ENCODE measurements at places on chromosomes 7 and 10.

DNA sequence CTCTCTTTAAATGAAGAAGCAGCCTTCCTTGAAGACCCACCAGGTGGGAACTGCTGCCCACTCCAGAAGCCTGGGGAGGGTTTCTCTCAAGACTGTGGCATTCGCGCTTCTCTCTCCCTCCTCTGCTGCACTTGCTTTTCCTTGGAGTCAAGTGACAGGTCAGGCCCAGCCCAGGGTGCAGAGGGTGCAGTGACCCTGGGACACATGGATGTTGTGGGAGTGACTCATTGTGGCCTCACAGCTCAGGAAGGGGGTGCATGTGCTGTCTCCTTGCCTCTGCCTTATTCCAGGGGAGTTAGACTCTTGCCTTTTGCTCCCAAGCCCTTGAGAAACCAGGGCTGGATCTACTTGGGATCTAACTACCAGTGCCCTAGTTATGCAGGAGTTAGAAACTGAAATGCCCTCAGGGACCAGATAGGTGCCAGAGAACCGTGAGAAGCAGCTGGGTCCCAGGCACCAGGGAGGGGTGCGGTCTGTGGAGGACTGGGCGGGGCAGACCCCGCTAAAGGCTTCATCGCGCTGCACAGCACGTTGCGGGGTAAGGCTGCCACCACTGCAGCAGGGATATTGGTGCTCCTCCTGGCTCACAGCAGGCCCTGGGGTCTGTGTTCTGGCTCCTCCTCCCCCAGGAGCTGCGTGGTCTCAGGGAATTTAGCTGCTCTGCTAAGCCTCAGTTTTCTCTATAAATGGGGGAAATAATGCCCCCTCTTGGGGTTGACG is 11.4 kb downstream of the FAM241B start:
- no peak for DNase-seq

GRCh38 chr7:153509768-153510167 is 542.4 kb upstream of the DPP6 start:
- no peak for DNase-seq

DNA sequence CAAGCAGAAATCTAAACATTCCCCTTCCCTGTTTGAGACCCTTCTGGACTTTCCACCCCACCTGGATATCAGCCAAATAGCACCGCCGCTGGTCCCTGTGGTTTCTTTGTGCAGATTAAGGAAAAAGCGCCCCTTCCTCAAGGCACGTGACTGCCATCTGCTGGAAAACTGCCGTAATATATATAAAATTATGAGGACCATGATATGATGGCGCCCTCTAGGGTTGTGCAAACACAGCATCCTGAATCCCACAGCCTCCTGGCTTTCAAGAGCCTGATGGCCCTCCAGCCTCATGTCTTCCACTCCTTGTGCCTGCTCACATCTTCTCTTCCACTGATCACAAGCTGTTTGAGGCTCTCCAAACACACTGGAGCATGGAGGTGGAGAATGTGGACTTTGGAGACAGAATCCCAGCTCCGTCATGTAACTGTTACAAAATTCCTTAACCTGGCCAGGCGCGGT is 121.3 kb downstream of the MYL10 start:
- no peak for DNase-seq

DNA sequence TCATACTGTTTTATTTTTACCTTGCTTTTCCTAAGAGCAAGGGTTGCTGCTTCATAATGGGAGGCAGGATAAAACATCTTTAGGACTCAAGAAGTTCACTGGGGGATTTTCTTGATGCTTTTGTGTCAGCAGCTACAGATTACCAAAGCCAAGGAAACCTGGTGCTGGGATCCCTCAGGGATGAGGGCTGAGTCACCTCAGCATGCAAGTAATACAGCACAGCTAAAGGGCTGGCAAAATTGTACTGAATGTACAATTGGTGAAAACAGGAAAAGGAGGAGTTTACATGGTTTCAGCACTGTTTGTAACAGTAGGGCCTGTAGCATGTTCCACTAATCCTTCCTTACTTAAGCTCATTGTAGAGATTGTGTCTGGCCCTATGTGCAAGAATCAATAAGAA is 1056.8 kb downstream of the SORCS1 start:
- DNase-seq = no peak

- no peak for DNase-seq
Observed at GRCh38 chr7:114150689-114151088, 231.9 kb upstream of the PPP1R3A start.

DNA sequence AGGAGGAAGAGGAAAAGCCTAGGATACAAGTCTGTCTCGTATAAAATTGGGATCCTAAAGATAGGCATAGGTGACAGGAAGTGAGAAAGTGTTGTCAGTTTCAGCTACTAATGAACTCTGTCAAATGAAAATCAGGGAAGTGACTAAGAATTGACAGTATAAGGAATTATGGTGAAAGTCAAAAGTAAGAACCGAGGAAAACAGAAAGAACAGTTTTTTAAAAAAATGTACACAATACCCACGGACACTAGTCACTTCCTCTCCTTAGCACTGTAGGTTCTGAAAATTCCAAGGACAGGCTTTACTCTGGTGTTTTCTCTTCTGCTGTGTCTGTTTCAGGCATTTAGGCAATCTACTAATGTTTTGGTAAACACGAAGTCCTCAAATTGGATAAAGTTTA is 42.3 kb downstream of the ATAD1 start:
- DNase-seq = no peak

- no peak for DNase-seq
Observed at GRCh38 chr7:66189695-66190503, 15.2 kb upstream of the TPST1 start.
